ENCODE measurements at places on chromosomes 5 and 9.

DNA sequence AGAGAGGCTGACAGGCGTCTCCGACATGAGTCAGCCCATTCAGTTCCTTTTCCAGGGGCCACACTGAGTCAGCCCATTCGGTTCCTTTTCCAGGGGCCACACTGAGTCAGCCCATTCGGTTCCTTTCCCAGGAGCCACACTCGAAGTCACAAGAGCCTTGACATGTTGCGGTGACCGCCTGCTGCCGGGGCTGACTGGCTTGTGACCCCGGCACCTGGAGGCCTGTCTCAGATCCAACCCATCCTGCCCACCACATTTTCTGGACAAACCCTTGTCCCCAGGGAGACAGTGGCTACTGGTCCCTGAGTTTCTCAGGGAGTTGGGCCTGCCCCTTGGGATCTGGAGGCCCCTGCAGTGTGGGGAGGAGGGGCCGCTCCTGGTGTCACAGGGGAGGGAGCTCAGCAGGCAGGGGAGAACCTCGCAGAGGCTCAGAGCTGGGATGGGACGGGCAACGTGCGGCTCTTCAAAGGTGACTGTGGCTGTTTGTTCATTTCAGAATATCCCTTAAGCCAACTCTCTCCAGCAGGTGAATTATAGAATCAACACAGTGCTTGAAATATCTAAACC, 40.5 kb upstream of the LPCAT1 start:
- no peak for DNase-seq

GRCh38 chr5:59745415-59745863, 148.1 kb downstream of the PDE4D start:
- peak; percentile 12 for DNase-seq

GRCh38 chr9:8857926-8858595, 1058.5 kb upstream of the DMAC1 start:
- DNase-seq = peak; percentile 46

DNA sequence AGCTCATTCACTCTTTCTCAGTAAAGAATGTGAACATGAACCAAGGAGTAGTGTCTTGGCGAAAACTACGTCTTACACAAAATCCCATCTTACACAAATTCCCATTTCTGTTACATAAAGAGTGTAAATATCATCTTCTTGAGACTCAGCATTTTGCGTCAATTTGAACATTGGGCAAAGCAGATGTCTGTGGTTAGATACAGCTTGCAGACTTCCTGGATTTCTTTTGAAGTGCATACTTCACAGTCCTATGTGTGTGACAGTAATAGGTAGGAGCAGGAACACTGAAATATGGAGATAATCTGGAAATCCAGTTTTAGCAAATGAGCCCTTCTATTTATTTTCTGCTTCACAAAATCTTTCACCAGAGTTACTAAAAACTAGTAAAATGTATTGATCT, 58.8 kb downstream of the C6 start:
- DNase-seq = no peak

DNA sequence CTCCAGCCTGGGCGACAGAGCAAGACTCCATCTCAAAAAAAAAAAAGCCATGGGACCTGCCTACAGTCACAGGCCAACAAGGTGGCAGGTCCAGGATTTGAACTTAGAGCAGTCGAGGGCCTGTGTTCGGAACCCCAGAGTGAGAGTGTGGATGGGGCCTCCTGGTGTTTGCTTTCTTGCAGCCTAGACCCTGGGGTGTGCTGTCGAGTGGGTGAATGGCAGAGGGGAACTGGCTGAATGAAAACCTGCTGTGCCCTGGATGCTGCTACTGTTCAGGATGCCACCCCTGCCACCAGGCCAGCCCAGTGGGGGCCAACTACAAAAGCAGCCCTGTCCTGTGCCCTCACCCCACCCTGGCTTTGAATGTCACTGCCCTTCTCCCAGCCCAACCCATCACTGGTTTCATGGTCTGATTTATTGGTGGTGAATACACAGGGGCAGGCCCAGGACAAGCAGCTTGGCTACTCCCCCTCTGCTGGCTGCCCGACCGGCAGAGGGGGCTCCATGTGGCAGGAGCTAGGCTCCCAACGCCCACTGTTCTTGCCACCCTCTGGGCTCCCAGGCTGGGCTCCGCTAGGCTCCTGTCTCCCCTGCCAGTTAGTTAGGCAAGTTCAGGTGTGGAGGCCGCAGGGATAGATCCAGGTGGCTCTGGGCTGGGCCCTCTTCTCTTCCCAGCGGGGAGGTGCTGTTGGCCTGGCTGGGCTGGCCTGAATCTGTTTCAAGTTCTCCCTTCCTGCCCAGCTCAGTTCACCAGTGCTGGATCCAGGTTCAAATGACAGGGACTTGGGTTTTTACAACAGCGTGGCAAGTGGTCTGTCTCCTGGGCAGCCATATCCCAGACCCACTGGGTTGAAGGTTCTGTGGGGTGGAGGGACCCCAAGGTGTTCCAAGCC, 12.2 kb downstream of the FPGS start:
- DNase-seq = no peak

GRCh38 chr5:127097278-127097677, 24.0 kb upstream of the C5orf63 start:
- DNase-seq = peak; percentile 44

- DNase-seq = no peak
Measured at GRCh38 chr5:81058121-81058520, 98.0 kb downstream of the RASGRF2 start.

GRCh38 chr5:41747708-41748107, 122.5 kb downstream of the OXCT1 start:
- no peak for DNase-seq

- DNase-seq = no peak
Measured at GRCh38 chr9:127174386-127175318, 52.2 kb upstream of the ANGPTL2 start.
